ENCODE measurements at places on chromosomes 3 and 15. TPM values are rescaled to one million over a fixed set of nuclear protein-coding genes. Genes with fewer than 3 reads are reported as not detected.

LDHAL6B gene
- total RNA-seq = not detected

ADAMTS17 gene
- 0.14 TPM for total RNA-seq

SORD gene
- total RNA-seq = 44.0 TPM

CSTA gene
- 336 TPM for total RNA-seq

NR2C2 gene
- total RNA-seq = 20.4 TPM

PDZRN3 gene
- total RNA-seq = 0.24 TPM

GOLGA8J gene
- 0.07 TPM for total RNA-seq

TYRO3 gene
- 16.3 TPM for total RNA-seq

TGM5 gene
- not detected for total RNA-seq

CYP1A2 gene
- total RNA-seq = not detected

IL16 gene
- 0.07 TPM for total RNA-seq

LRRC34 gene
- total RNA-seq = 1.7 TPM

ST3GAL6 gene
- 2.1 TPM for total RNA-seq

LRRN1 gene
- total RNA-seq = not detected

SCN11A gene
- total RNA-seq = not detected

CYP11A1 gene
- total RNA-seq = not detected

SETD5 gene
- total RNA-seq = 77.5 TPM

SH3GL3 gene
- total RNA-seq = 0.20 TPM

ZNF502 gene
- 3.9 TPM for total RNA-seq

ATP10A gene
- not detected for total RNA-seq

OIP5 gene
- total RNA-seq = 15.8 TPM

GATM gene
- 0.20 TPM for total RNA-seq

CCPG1 gene
- total RNA-seq = 9.7 TPM

PLA1A gene
- not detected for total RNA-seq

TMEM39A gene
- total RNA-seq = 26.2 TPM

GPR176 gene
- 49.1 TPM for total RNA-seq

MUSTN1 gene
- total RNA-seq = 0.65 TPM
